ENCODE measurements at places on chromosomes 7 and 10. TPM values are rescaled to one million over a fixed set of nuclear protein-coding genes. Genes with fewer than 3 reads are reported as not detected.

DNA sequence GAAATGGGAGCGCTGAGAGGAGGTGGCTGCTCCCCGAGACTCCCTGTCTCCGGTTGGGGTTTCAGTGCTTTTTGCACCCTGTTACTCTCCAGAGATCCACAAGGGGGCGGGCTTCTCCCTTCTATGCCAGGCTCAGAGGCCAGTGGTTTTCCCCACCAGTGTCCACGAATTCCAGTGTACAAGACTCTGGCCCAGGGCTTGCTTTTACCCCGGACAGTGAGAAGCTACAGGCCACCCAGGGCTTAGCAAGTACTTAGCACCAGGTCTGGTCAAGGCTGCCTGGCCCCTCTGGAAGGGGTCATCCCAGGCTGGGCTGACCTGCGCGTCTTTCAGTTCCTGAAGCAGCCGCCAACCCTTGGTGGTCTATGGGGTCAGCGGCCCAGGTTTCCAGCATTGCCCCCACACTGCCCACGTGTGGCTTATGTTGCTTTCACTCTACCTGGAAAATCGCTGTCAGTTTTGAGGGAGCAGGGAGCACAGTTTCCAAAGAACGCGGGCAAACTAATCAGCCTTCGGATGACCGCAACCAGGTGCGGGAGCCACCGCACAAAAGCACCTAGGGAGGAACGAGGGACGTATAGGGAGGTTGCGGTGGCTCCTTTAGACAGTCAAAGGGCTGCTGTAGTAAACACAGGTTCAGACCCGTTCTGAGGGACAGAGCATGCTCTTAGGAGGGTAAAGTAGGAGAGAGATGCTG, 6.8 kb downstream of the CYP26A1 start:
- DNase-seq, result peak; percentile 66

GRCh38 chr7:155870334-155871180, 58.3 kb upstream of the SHH start:
- DNase-seq, result no peak

GRCh38 chr7:90595801-90596670, at the start of gene CDK14:
Gene CDK14 (plus strand): TSS chr7:90596321. CDS start chr7:90596628, 307 bp downstream.
- peak; percentile 92 for DNase-seq

- no peak for DNase-seq
These were observed 33.9 kb upstream of the TSPAN13 start for GRCh38 chr7:16719699-16720098.

GRCh38 chr7:74441801-74442200, 11.9 kb upstream of the GTF2IRD1 start:
- DNase-seq, result no peak

GRCh38 chr7:44251881-44252280, 51.1 kb downstream of the YKT6 start:
- no peak for DNase-seq

DNA sequence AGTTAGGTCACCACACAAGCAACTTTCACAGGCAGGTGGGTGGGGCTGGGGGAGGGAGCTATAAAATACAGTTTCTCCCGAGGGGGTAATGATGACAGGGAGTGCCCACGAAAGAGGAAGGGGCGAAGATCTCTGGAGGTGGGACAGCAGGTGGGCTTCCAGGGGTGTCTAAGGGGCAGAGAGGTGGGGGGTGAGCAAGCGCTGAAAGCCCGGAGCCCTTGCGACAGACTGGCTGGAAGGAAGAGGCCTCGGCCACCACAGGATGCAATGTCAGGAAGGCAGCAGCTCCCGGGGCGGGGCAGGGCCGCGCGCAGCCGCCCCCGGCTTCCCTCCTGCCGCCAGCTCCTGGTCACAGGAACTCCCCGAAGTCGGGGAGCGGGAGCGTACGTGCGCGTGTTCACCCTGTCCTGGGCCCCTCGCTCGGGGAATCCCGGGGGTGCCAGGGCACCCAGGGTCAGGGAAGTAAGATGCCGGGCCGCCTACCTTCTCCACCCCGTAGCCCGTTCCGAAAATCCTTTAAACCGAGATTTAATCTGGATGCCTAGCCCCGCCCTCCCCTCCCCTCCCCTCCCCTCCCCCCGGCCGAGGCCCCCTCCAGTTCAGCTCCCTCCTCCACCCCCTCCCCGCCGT, 105.2 kb upstream of the PPIF start:
- DNase-seq, result peak; percentile 69

DNA sequence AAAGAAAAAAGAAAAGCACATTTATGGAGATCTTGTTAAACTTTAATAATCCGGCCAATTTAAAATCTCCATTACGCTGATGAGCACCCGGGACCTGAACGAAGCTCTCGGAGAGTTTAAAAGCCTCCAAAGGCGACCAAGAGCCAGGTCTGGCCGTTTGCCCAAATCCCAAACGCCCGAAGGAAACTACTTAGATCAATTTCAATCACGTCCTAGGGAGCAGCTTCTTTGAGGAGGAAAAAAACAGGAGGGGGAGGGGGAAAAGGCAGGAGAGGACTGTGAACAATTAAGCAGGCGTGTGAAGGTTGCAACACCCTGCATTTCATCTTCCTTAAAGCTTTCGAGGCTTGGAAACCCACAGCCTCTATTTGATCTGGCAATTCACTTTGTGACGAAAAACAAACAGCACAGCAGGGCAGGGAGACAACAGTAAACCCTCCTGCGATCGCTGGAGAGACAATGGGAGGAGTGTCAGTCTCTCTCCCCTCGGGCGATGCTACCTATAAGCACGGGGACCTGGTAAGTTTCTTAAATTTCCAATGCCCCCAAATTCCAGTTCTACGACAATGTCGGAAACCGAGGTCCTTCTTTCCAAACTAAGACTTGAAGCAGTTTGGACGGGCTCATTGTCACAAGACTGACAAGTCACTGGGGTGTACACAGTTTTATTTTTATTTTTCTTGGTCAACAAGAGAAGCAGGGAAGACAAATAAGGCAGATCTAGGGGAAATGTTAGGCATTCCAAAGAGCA, 1.2 kb downstream of the KLF6 start:
- peak; percentile 83 for DNase-seq

CDNF gene
- total RNA-seq, result 1.8 TPM

CPA4 gene
- total RNA-seq, result not detected

NKX6-2 gene
- not detected for total RNA-seq

Measured in neural progenitor cell (in vitro differentiated cells).